ENCODE measurements at places on chromosomes 2 and 18.

DNA sequence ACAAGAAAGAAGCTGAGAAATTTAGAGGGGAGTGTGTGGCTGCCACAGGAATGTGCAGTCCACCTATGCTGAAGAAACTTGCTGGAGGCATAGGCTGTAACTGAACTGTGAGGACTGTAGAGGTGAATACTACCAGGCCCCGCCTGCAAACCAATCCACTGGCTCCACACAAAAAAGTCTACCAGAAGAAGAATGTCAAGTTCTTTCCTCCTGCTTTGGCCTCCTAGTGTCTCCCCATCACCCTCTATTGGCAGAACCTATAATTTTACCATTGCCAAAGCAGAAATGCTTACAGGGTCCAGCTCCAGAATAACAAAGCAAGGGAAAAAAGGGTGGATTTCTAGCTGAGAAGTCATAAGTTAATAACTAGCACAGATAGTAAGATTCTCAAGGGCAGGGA lies 5.9 kb upstream of the ATP5MC3 start:
- peak; percentile 30 for DNase-seq

DNA sequence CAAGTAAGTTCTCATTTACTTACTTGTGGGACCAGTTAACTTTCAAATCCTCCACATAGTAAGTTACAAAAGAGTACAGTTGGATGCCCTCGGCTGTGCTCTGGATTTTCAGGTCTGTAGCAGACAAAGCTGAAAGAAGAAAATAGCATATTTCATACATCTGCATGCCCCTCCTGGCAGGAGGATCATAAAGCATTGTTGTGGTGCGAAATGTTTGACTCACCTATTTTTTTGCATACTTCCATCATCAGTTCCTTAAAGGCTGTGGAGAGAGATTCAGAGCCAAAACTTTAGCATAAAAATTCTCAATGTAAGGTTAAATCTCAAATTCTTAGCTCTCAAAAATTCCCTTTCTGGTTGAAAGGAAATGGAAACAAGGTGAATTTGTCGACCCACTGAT lies 70.8 kb upstream of the LPIN2 start:
- no peak for DNase-seq

- no peak for DNase-seq
Observed at GRCh38 chr2:219492575-219492974, 6.1 kb upstream of the GMPPA start.

GRCh38 chr18:72692086-72692485 lies 147.9 kb upstream of the CBLN2 start:
- no peak for DNase-seq

DNA sequence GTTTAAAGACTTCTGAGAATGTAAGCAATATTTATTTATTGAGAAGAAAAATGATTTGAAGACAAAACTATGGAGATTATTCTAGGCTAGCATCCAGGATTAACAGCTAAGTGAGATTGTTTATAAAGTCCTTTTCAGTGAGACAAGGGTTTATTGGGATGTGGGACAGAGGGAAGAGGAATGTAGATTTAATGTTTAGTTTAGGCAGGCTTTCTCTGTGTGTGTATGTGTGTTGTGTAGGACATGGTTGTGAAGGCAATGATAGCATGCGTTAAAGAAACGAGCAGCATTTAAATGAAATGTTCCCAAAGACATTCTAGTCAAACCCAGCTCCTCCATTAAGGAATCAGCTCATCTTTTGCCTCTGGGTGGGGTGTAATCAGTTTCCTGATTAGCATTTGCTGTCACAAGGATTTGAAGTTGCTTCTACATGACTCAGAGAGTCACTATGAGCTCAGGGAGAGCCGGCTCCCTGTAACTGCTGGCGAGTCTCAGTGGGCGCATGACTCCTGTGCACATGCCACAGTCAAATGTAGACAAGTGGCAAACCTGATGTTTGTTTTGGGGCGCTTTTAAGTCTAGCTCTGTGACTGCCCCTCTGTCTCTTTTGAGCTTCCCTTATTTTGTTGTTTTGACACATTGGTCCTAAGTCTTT lies 442.2 kb upstream of the CELF4 start:
- no peak for DNase-seq
